CD4-positive, alpha-beta T cell (primary cell): ENCODE measurements at places on chromosomes 13 and 19. TPM values are rescaled to one million over a fixed set of nuclear protein-coding genes. Genes with fewer than 3 reads are reported as not detected.

GRCh38 chr13:114112231-114112825 lies 20.1 kb downstream of the RASA3 start:
- DNase-seq, result no peak
- peaks cover 67% of the 10 kb centered on the region for H3K36me3 ChIP-seq
- no peak overlapping the region for H3K4me3 ChIP-seq
- H3K27me3 ChIP-seq, result no peaks in the 10 kb centered on the region
- peaks cover 88% of the 10 kb centered on the region for H3K4me1 ChIP-seq
- H3K27ac ChIP-seq, result peak overlapping the region; percentile 60

GRCh38 chr19:3132971-3133792 lies 2.7 kb upstream of the GNA15 start:
- H3K27me3 ChIP-seq, result peaks cover 4% of the 10 kb centered on the region
- peaks cover 53% of the 10 kb centered on the region for H3K4me1 ChIP-seq
- H3K27ac ChIP-seq, result peak overlapping the region; percentile 13
- DNase-seq, result peak; percentile 91

DNA sequence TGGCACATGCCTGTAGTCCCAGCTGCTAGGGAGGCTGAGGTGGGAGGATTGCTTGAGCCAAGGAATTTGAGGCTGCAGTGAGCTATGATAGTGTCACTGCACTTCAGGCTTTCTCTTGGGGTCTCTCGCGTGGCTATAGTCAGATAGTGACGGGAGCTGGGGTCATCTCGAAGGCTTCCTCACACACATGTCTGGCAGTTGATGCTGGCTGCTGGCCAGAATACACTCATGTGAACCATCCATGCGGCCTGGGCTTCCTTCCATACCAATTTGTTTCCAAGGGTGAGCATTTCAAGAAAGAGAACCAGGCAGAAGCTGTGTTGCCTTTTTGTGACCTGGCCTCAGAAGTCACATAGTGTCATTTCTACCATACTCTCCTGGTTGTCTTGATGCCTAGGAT lies 26.4 kb downstream of the LEUTX start:
- no peaks in the 10 kb centered on the region for H3K36me3 ChIP-seq
- no peak overlapping the region for H3K27ac ChIP-seq
- no peak overlapping the region for H3K4me3 ChIP-seq
- no peak for DNase-seq
- H3K27me3 ChIP-seq, result peaks cover 11% of the 10 kb centered on the region

DNA sequence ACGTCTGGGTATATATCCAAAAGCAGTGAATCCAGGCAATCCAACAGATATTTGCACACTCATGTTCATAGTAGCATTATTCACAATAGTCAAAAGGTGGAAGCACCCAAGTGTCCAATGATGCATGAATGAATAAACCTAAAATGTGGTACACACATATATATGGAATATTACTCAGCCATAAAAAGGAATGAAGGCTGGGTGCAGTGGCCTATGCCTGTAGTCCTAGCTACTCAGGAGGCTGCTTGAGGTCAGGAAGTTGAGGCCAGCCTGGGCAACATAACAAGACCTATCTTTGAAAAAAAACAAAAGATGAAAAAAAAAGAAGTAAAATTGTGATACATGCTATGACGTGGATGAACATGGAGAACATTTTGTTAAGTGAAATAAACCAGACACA lies 10.4 kb upstream of the USP12 start:
- H3K4me1 ChIP-seq, result no peaks in the 10 kb centered on the region
- DNase-seq, result no peak
- H3K27me3 ChIP-seq, result no peaks in the 10 kb centered on the region
- no peaks in the 10 kb centered on the region for H3K36me3 ChIP-seq
- H3K27ac ChIP-seq, result no peak overlapping the region

GRCh38 chr19:48716562-48717291 lies 2.8 kb downstream of the MAMSTR start:
- DNase-seq, result no peak
- H3K27ac ChIP-seq, result no peak overlapping the region
- no peak overlapping the region for H3K4me3 ChIP-seq

DNA sequence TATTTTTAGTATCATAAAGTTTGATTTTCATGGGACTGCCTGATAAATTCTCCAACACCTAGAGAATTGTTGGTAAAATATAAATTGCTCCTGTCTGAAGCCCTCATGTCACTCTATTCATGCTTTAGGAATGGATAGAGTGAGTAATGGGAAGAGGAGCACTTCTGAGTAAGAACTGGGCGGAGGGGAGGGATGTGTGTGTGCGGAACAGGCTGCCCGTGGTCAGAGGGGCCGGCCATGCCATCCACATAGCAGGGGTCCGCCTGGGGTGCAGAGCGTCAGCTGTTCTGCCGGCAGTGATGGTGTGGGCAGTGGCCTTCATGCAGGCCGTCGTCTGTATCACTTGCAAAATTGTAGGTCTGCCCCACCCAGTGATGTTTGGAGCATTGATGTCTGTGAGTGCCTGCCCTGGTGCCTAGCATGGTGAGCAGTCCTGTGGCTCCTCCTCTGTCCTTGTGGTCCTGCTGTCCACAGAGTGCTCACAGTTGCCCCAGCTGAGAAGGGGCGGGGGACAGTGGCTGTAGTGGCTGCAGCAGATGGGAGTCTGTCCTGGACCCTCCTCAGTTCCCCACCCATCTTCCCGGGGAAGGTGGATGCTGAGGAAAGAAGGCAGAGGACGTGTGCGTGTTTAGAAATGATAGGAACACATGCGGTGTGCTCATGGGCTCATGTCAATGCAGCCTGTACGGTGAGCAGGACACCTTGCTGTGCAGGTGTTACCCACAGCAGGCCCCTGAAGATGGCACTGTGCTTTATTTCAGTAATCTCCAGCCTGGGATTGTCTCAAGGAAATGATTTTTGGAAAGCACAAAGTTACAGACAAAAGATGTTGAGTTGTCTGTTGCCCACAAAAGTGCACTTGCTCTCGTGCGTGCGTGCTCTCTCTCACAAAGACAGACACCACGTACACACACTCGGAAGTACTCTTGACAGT lies 49.4 kb upstream of the TEX29 start:
- no peak overlapping the region for H3K4me3 ChIP-seq
- no peak overlapping the region for H3K27ac ChIP-seq
- peaks cover 68% of the 10 kb centered on the region for H3K36me3 ChIP-seq
- DNase-seq, result no peak
- no peaks in the 10 kb centered on the region for H3K27me3 ChIP-seq
- no peaks in the 10 kb centered on the region for H3K4me1 ChIP-seq

- no peaks in the 10 kb centered on the region for H3K4me1 ChIP-seq
- H3K27ac ChIP-seq, result no peak overlapping the region
- H3K27me3 ChIP-seq, result no peaks in the 10 kb centered on the region
- DNase-seq, result no peak
- H3K4me3 ChIP-seq, result no peak overlapping the region
Measured at GRCh38 chr13:109246001-109246400, 540.4 kb downstream of the IRS2 start.

GRCh38 chr19:39238209-39238608 lies 6.6 kb downstream of the IFNL3 start:
- H3K36me3 ChIP-seq, result no peaks in the 10 kb centered on the region
- no peak for DNase-seq
- H3K27ac ChIP-seq, result no peak overlapping the region
- no peaks in the 10 kb centered on the region for H3K27me3 ChIP-seq

The ICAM3 gene
- 164 TPM for total RNA-seq

The CYP2A6 gene
- not detected for total RNA-seq

The PRSS57 gene
- total RNA-seq, result not detected

The PIAS4 gene
- total RNA-seq, result 14.5 TPM

The OR1I1 gene
- not detected for total RNA-seq

The CYP4F11 gene
- not detected for total RNA-seq
